ENCODE measurements at places on chromosomes 5 and 9. TPM values are rescaled to one million over a fixed set of nuclear protein-coding genes. Genes with fewer than 3 reads are reported as not detected.

Gene NPR3
- total RNA-seq, result 15.2 TPM

Gene MRPL36
- 14.3 TPM for total RNA-seq

Gene ANKDD1B
- total RNA-seq, result 0.98 TPM

Gene CAMLG
- 60.7 TPM for total RNA-seq

Gene OTP
- not detected for total RNA-seq

Gene FYB1
- total RNA-seq, result 1.5 TPM

Gene SV2C
- total RNA-seq, result 1.5 TPM

Gene SLC36A2
- not detected for total RNA-seq

Gene PDZD2
- total RNA-seq, result 39.1 TPM

Gene FBXO10
- 9.6 TPM for total RNA-seq

Gene PCDHB2
- total RNA-seq, result 9.3 TPM

Gene GRXCR2
- not detected for total RNA-seq

Gene OR1L4
- not detected for total RNA-seq

Gene DMGDH
- 2.0 TPM for total RNA-seq

Gene PCDHA7
- 8.1 TPM for total RNA-seq

Gene DIPK1B
- total RNA-seq, result 18.2 TPM

Gene RALGPS1
- total RNA-seq, result 81.4 TPM

Gene CDKN2B-AS1
- 0.25 TPM for total RNA-seq

Gene SPINK4
- not detected for total RNA-seq

Gene SYNPO
- 4.9 TPM for total RNA-seq

Gene SCAI
- total RNA-seq, result 54.3 TPM

Gene ARHGEF37
- 0.49 TPM for total RNA-seq

Gene CFAP90
- 2.7 TPM for total RNA-seq

Gene C9
- not detected for total RNA-seq

Gene SLCO4C1
- 0.49 TPM for total RNA-seq

Gene AFAP1L1
- total RNA-seq, result 5.2 TPM

Gene F2RL2
- 0.49 TPM for total RNA-seq

Gene PGM5
- total RNA-seq, result 3.4 TPM

Gene PCDHA13
- total RNA-seq, result 24.3 TPM

Gene OR1Q1
- not detected for total RNA-seq

Gene SPATA31C1
- not detected for total RNA-seq

All from temporal lobe (tissue), 4 donors.